ENCODE measurements at places on chromosomes 4 and X. TPM values are rescaled to one million over a fixed set of nuclear protein-coding genes. Genes with fewer than 3 reads are reported as not detected.
A peak's percentile ranks its signal among the peaks of the same experiment; 100 is the strongest.

GRCh38 chr4:122542411-122543236, 78.2 kb downstream of the IL21 start:
- no peak for DNase-seq

DNA sequence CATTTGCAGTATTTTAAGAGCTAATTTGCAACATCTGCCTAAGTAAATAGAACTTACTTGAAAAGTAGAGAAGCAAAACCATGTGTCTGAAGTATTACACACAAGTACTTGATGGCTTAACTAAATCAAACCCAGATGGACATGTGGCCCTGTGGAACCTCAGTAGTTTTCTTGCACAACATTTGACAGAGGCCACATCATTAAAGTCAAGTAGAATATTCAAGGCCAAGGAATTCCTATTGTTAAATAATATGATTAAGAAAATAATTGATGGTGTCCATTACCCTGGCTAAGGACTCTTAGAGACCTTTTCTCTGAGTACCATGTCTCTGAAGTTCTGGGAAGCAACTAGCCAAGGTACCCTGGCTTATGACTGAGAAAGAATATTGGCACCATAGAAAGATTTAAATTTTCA, 135.4 kb upstream of the OTUD4 start:
- DNase-seq, result no peak

GRCh38 chr4:55445921-55446577, 50.3 kb downstream of the TMEM165 start:
- no peak for DNase-seq

Gene MAD2L1
- 63.9 TPM for polyA plus RNA-seq

DNA sequence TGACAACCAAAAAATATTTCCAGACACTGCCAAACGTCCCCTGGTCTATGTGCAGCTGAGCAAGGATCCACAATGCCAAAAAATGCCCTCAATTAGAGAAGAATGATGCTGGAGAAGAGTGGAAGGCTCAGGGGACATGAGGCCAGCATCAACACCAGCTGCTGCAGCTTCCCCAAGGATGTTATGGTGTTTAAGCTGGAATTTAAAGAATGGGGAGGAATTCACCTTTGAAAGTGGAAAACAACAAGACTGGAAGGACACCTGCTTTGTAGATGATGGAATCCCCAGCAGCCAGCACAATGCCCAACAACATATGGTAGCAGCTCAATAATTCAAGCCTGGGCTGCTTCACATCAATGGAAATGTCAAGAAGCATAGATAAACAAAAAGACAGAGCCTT, 20.3 kb upstream of the SMPX start:
- no peak for DNase-seq

- no peak for DNase-seq
These were observed 7.6 kb downstream of the CYBB start for GRCh38 chrX:37787423-37787869.

Gene TASL
- polyA plus RNA-seq, result 0.47 TPM

Gene JADE1
- 50.3 TPM for polyA plus RNA-seq

DNA sequence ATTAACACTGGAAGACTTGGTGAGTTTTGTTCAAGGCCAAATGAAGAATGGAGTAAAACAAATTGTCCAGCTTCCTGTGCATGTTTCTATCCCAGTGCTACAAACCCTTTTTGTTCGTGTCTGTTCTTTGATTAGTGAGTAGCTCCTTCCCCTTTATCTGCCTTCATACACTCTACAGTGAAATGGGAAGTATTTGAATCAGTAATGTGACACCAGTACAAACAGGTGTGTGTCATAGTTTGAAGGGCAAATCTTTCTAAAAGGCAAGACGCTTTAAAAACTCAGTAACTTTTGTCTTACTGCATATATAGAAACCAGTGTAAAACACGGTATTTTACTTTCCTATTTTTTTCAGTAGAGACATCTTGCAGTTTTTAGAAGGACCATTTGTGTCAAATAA, 5.9 kb downstream of the ARHGEF38 start:
- DNase-seq, result no peak

GRCh38 chrX:103932133-103932532, 30.3 kb upstream of the TMSB15B start:
- no peak for DNase-seq

DNA sequence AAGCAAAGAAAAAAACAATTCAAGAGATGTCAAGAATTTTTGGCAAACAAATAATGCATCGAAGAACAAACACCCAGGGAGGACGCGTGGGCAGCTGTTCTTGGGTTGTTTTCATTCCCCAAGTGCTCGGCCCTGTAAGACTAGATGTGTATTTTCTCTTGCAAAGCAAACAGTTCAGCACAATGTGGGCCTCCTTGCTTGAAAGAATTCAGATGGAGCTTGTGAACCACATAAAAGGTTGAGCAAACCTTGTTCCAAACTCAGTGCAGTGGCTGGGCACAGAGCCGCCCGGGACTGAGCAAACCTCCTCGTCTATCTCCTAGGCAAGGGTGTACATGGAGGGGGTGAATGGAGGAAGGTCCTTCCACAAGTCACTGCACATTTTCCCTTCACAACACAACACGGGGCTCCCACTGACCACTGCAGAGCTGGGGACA, 82.4 kb downstream of the HTRA3 start:
- peak; percentile 57 for DNase-seq
